Activated CD4-positive, alpha-beta T cell treated with anti-CD3 and anti-CD28 coated beads for 36 hours (primary cell): ENCODE measurements at places on chromosomes 16 and 17. TPM values are rescaled to one million over a fixed set of nuclear protein-coding genes. Genes with fewer than 3 reads are reported as not detected.

PITPNC1 gene
- total RNA-seq, result 41.6 TPM

RNU2-1 gene
- 2,288 TPM for total RNA-seq

DNA sequence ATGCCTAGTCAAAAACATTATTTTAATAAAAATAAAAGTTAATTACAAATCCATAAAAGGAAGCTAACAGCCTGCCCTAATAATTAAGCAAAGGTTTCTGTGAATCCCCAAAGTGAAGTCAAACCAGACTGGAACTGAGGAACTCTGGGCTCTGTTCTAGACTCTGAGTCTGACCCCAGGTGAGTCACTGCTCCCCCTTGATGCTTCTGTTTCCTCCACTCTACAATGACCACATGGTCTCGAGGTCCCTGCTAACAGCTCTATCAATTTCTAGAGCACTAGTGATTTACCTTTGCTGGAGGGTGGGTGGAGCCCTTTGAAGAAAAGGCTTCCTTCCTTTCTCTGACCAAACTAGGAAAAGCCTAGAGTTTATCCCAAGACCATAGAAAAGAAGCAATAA, 32.4 kb downstream of the XPO6 start:
- DNase-seq, result no peak

XPO6 gene
- total RNA-seq, result 241 TPM

- DNase-seq, result peak; percentile 24
These were observed 66.2 kb downstream of the CENPV start for GRCh38 chr17:16286947-16287562.

GRCh38 chr17:18217412-18218015, 7.9 kb upstream of the LLGL1 start:
- peak; percentile 87 for DNase-seq

- DNase-seq, result no peak
These were observed 12.2 kb upstream of the BEAN1 start for GRCh38 chr16:66414891-66415290.

- peak; percentile 66 for DNase-seq
These were observed at the start of gene ZNF385C for GRCh38 chr17:42097691-42098631. Gene ZNF385C, minus strand, starts transcription at chr17:42098473. Its CDS starts 35,417 bp downstream, at chr17:42063056.

DNA sequence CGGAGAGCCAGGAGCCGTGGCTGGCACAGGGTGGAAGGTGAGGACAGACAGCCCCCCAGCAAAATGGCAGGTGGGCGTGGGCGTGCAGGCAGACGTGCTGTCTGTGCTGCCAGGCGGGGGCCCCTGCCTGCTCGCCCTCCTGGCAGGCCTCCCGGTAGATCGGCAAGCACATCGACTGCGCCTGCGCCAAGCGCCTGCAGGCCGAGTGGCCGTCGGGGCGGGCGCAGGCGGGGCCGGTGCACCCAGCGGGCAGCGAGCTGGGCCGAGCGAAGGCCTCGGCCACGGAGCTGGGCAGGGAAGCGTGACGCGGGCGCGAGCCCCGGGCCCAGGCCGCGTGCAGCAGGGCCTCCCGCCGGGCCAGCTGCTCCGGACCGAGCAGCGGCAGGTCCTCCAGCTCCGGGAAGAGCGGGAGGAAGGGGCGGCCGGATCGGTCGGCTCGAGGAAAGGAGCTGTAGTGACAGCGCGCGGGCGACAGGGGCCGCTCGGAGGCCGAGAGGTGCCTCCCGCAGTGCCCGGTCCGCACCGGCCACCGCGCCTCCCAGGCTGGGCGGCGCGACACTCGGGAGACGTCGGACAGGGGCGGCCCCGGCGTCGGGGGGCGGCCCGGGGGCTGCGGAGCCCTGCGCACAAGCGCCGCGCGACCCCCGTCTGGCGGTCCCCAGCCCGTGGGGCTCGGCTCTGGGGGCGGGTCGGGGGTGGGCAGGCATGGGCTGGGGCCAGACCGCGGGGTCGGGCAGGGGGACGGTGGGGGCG, 16.9 kb downstream of the GRIN2C start:
- DNase-seq, result peak; percentile 53

LITAFD gene
- not detected for total RNA-seq

SLX4 gene
- total RNA-seq, result 11.7 TPM

DNA sequence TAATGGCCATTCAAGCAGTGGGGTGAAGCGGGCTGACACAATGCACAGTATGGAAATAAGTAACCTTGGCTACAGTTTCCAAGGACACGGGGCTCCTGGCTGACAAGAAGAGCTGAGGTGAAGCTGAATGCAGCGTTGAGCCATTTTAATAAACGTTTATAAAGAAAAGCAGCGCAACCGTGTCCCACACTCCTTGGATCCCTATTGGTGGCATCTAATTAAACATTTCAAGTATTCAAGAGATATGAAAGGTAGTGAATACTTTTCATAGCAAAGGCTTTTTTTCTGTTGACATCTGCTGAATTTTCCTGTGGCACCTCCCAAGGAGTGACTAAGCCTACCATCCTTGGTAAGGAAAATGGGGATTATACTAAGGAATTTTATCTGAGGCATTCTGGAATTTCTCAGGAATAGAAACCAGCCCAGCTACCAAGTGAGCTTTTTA, 26.5 kb downstream of the DUSP14 start:
- DNase-seq, result no peak

LPCAT2 gene
- total RNA-seq, result 0.59 TPM

PRM1 gene
- not detected for total RNA-seq

DNA sequence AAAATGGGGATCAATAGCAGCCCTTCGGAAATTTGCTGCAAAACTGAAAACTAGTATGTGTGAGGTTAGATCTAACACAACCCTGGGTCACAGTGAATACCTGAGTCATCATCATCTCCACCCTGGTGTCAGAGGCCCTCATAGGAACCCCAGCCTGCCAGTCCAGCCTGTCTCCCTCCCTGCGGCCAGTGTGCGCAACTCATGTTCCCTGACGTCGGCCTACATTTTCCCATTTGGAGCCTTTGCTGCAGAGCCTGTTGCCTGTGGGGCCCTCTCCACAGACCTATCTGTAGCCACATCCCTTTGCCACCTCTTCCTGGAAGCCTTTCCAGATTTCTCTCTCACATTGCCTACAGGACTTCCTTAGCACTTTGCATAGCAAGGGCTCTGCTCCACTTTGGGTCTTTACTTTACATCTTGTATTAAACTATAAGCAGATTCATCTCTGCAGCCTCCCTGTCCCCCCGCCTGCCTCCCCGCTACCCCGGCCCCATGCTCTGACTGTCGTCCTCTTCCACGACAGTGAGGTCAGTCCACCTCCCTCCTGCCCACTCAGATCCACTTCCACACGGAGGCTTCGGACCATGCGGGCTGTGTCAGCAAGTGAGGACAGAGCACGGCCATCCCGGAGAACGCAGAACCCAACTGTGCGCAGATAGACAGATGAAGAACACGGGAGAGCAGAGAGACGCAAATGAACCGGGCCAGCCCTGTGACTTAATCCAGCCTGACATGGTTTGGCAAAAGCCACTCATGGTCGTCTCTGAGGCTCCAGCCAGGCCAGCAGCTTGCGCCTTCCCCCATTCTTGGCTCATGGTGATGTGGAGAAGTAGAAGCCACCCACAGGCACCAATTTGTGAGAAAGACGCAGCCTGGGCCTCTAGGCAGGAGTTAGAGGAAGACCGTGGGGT, 31.0 kb downstream of the NGFR start:
- DNase-seq, result no peak

DNA sequence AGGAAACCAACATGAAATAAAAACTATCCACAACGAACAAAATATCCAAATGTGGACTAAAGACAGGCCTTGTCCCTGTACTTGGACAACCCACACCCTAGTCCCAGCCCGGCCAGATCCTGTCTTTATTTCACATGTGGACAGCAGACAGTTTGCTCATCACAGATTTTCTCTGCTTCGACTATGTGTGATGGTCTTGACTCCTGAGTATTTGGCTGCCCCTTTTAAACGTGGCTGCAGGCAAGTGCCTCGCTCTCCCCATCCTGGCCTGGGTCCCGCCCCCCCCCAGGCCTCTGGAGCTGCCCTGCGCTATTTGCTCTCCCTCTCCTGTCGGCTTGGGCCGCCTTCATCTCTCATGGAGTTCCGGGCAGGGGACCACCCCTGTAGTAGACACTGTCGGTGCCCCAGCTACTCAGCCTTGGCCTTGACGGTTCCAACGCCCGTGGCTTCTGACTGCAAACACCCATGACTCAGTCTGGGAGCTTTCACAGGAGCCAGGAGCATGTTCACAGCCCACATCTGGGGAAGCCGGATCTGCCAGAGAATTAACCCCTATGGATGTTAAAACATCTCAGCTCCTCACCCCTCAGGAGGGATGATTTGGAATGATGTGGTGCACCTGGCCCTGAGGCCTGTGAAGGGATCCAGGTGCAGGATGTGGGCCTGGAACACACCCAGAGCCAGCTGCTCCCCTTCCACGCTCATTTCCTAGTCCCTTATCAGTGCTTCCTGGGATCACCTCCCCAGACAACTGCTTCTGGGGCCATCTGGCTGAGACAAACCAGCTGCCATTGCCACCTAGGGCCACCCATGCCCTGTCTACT, 229.7 kb upstream of the RPL38 start:
- no peak for DNase-seq

TMC8 gene
- 123 TPM for total RNA-seq

SPNS2 gene
- total RNA-seq, result 0.07 TPM

GRCh38 chr17:1560858-1561355, 1.7 kb downstream of the PITPNA start:
- DNase-seq, result no peak

DNA sequence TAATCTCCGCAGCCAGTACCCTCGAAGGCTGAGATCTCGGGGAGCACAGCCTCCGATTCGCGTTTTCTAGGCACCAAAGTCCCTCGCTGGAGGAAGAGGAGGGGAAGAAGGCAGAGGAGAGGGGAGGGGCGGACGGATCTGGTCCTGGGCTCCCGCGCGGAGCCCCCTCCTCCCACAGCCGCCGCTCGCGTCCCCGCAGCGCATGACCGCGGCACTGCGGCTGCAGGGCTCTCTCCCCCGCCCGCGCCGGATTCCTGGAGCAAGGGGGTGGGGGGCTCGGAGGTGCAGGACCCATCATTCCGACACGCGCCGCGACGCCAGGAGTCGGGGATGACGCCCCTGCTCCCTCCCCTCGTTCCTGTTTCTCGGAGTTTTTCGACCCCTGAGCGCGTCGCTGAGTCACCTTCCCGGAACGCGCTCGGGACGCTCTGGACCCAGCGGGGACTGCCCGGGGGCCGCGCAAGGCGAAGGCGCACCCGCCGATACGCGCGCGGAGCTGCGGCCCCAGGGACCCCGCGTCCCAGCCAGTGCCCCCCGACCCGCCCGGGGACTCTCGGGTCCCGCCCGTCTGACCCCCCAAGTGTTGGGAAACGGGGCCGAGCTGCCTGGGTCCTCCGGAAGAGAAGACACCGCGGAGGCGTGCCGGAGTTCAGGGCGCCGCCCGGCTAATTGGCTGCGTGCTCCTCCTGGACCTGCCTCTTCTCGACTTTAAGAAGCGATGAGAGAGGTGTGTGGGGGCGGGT, 1.4 kb upstream of the SPHK1 start:
- DNase-seq, result peak; percentile 85

DNA sequence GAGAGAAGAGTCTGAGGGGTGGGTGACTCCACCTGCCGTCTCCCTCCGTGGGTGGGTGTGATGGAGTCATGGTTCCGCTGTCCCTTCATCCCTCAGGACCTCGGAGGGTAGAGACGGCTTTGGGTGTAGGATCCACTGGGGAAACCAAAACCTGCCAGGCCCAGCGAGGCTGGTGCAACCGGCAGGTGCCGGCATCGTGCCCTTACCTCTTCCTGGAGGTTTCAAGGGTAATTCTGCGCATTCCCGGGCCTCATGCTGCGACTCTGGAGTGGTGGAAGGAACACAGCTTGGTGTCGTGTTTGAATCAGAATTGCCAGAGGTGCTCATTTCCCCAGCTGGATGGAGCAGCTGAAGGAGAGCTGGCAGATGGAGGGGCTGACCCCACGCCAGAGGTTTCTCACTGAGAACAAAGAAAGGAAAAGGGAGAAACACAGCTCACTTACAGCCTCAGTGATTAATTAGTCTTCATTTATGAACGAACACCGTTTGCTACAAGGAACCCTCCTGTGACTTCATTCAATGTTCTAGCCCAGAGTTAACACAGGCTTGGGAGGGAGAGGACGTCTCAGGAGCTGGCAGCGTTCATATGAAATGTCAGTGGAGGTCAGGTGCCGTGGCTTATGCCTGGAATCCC, 16.3 kb upstream of the ATP2A3 start:
- DNase-seq, result no peak

DNA sequence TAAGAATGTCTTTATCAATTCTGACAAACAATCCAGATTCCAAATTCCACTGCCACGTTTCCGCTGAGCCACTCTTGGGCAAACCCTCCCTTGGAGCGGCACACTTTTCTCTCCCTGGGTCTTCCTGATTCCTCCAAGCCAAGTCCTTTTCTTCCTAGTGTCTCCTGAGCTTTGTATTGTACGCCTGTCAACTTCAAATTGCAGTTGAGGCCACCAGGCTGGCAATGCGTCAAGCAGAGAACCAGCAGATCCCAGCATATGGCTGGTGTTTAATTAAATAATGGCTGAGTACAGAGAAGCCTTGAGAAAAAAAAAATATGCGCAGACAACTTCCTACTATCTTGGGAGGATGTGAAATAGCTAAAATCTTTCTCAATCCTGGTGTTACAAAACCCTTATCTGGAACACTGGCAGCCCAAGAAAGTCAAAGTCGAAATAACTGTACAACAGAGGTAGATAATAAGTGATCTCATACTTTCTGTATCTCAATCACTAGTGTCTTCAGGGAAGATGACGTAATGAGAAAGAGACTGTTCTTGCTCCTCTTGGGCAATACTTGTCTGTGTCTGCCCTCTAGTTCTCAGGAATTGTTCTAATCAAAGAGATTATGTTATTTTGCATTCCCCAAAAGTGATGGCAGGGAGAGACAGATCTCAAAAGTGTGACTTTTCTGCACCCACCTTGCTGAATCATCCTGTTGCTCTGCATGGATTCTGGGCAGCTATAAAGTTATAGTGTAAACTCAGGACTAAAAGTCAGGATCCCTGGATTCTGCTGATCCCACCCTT, 15.0 kb downstream of the SMIM36 start:
- no peak for DNase-seq

DNA sequence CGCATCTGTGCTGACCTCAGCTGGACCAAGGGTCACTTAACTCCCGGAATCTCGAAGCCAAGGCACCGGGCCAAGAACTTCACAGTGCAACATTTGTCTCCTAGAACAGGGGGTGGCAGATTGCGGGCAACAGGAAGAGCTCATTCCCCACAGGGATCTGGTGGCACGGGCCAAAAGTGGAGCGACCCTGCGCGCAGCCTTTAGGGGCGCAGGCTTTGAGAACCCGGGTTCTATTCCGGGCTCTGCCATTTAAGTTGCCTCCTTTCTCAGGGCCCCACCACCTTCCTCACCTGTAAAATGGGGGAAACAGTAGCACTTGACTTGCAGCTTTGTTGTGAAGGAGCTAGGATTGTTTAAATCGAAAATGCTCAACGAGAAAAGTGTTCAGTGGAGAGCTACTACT, 651 bp downstream of the SHMT1 start:
- DNase-seq, result peak; percentile 39

DNA sequence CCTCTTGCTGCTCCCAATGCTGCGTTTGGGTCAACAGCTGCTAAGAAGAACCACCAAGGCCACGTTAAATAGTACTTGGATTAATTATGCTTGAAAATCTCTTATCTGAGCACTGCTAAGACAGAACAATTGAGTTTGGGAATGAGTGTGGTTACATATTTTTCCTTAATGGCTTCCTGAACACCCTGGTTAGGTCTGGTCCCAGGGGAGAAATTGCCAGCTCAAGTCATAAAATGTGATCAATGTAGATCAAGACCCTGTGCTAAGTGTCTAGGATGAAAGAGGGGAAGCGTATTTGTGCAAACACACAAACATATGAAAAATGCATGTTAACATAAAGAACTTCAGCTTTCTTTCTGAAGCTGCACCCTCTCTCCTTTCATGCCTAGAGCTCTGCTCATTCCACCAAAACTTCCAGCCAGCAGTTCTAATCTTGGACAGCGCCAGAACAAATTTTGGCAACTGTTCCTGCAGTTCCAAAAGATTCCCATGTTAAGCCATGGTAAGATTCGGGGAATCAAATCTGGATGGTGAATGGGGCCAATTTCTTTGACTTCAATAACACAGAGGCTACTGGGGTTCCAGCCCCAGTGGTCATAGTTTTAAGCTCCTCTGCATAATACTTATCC, 72.0 kb downstream of the ZFHX3 start:
- no peak for DNase-seq
